AG20443 (cell line): ENCODE measurements at places on chromosomes 4 and X.

- DNase-seq: no peak
These were observed 695 bp downstream of the MTM1 start for GRCh38 chrX:150569155-150569477.

DNA sequence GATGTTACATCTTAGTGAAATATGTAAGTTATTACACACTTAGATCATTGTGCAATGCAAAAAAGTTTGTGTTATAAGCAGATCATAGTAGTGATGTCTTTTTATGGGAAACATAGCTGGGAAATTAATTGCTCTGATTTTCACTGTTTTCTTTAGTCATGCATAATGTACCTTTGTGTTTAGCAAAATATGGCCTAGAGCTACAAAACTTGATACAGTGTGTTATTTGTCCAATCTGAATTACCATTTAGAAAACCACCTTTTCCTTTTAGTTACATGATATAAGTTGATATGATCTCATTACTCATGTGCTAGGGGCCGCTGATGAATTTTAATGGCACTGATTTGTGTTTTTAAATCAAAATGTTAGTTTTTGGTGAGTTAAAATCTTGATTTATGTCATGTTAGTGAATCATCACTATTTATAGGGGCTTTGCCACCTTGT, 2.0 kb downstream of the BMPR1B start:
- DNase-seq: no peak

DNA sequence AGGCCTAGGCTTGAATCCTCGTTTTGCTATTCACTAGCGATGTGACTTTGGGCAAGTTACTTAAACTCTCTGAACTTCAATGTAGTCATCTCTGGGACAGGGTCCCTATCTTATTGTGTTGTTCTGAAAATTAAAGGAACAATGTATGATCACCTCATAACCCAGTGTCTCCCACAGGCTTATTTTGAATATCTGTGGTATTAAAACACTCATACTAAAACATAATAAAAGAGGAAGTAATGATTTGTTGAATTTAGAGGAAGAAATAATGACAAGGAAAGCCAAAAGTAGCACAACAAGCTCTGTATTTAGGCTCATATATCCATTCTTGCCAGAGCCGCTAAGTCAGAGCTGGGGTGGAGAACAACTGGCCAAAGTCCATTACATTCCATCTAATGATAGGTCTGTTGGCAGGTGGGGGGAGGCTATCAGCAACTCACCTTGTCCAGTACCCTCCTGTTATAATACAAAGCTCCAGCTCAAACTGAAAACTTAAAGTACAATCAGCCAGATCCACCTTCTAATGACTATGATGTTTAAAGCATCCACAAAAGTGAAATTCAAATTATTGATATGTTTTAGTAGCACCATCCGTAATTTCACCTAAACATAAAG, 64.5 kb upstream of the LSM6 start:
- DNase-seq: no peak

- DNase-seq: no peak
These were observed 7.7 kb upstream of the OCIAD2 start for GRCh38 chr4:48914311-48914710.

DNA sequence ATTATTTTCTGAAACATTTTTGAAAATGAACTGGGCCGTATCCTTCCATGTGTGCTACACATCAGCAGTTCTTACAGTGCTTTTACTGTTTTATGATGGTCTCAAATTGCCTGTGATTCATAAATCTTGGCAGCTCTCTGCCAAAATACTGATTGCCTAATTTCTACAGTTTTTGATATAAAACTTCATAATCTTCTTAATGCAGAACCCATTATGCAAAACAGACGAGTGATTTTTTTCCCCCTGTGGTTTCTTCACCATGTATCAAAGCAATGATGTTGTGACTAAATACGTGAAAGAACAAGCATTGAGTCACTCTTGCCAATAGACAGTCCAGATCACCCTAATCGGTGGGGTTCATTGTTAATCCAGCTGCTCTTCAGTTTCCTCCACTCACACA, 156.4 kb upstream of the WDR1 start:
- DNase-seq: peak; percentile 30

- no peak for DNase-seq
These were observed 870.9 kb upstream of the FRG1 start for GRCh38 chr4:189069772-189070171.

DNA sequence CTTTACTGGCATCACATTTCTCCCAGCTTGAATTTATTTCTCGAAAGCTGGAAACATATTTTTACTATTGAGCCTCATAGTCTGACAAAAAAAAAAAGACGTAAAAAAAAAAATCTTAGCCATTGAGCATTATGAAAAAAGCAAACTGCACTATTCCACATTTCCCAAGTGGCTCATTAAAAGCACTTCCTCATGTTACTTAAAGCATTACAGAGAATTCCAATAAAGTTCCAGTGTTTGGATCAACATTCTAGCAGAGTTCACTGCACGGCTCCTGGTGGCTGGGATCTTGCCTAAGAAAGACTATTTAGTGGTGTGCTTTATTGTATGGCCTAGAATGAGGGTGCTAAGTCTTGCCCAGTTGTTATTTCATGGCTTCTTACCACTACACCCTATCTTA, 476.2 kb downstream of the PPARGC1A start:
- DNase-seq: no peak

- DNase-seq: no peak
These were observed 27.2 kb downstream of the EPGN start for GRCh38 chr4:74335341-74336021.

DNA sequence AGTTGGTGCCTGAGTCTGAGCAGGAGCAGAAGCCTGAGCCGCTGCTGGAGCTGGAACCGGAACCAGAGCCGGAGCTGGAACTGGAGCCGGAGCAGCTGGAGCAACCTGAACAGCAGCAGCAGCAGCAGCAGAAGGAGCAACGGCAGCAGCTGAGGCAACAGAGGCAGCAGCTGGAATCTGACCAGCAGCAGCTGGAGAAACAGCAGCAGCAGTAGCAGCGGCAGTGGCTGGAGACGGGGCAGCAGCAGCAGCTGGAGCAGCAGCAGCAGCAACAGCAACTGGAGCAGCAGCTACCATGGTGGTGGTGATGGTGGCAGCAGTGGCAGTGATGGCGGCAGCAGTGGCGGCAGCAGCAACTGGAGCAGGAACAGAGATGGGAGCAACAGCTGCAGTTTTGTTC, 61.5 kb downstream of the AMOT start:
- DNase-seq: no peak

GRCh38 chr4:171118091-171118490, 695.1 kb upstream of the GALNTL6 start:
- DNase-seq: no peak

DNA sequence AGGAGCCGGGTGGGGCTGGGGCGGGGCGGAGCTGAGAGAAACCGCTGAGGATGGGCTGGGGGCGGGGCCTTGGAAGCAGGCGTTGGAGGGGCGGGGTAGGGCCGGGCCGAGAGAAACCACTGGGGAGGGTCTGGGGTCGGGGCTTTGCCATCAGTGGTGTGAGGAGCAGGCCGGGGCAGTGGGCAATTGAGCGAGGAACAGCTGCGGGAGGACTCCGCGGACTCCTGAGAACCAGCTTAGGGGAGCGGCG, 1.3 kb upstream of the EOLA2 start:
- DNase-seq: no peak

- peak; percentile 14 for DNase-seq
These were observed 33.9 kb downstream of the FBXW7 start for GRCh38 chr4:152501846-152502536.

- no peak for DNase-seq
These were observed 59.9 kb downstream of the C4orf51 start for GRCh38 chr4:145739845-145740244.

DNA sequence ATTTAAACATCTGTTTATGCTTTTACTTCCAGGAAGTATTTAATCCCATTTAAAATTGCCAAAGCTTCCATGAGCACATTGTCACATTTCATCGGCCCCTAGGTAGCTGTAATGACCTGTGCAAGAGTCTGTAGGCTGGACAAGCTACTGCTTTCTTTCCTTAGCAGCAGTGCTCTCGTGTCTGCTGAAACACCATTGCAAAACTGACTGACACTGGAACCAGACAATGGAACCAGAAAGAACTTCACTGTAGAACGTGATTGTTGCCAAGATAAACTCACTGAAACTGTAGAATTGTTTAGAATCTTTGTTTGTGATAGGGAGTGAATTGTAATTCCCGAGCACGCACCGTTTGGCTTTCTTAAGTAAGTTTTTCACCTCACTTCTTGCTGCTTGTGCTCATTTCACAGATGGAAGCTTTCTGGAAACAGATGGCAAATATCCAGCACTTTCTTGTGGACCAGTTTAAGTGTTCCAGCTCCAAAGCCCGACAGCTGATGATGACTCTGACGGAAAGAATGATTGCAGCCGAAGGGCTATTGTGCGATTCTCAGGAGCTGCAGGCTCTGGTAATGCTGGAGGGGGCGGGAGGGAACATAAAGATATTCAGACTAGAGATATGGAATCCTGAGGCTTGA, 36.9 kb downstream of the EVC start:
- peak; percentile 74 for DNase-seq

- DNase-seq: peak; percentile 88
These were observed 25.0 kb downstream of the TACC3 start for GRCh38 chr4:1746265-1746691.

GRCh38 chrX:149274516-149275105, 230.5 kb downstream of the IDS start:
- peak; percentile 47 for DNase-seq

DNA sequence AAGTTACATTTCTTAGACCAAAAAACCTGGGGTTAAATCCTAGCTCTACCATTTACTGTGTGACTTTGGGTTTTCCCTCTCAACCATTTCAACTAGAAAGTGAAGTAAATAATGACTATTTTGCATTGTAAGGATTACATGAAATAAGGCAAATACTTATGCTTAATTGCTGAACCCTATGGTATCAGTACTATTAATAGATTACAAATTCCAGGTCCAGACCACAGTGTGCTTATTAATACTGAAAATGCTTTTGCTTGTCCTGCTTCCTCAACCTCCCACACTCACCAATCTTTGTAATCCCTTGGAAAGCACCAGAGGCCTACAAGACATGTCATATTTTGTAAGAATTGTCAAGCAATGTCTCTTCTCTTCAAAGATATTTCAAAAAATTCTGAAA, 456.5 kb downstream of the SPOCK3 start:
- no peak for DNase-seq

DNA sequence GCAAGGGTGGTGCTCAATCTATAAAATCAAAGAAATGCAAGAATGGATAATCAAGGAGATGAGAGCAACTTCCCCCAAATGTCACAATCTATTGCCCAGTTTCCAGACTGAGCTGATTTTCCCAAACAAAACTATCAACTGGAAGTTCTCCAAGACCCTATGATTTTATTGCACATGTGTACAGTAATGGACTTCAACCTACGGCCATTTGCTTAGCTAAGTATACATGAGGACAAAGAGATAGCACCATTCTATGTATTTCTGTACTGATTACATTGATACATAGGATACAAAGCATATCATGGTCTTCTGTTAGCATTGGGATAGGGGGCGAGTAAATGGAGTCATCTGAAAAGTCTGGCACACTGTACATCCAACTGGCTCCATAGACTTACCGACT, 407.8 kb downstream of the GABRG1 start:
- DNase-seq: no peak

DNA sequence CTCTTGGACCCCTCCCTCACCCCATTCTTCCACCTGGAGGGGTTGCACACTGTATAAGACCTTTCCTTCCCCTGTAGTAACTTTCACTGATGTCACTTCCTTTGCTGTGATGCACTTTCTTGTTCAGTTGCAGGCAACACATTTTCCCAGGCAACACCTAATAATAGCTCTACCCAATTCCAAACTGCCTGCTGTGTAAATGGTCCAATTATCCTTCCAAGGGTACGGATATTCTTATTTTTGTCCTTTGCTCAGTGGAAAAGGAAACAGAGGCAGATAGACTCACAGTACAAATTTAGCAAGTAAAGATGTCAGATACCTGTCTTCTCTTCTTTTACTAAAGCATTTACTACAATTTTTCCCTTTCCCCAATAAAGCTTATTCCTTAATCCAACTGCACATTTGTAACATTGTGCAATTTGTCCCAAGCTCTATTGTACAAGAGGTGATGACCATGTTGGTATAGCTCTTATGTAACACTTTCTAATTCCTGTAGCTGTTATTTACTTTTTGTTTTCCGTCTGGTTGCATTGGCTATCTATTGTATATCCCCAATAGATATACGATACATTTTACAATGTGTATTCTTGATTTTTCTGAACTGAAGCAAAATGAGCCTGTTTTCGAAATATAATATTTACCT, 69.1 kb upstream of the NPFFR2 start:
- no peak for DNase-seq

DNA sequence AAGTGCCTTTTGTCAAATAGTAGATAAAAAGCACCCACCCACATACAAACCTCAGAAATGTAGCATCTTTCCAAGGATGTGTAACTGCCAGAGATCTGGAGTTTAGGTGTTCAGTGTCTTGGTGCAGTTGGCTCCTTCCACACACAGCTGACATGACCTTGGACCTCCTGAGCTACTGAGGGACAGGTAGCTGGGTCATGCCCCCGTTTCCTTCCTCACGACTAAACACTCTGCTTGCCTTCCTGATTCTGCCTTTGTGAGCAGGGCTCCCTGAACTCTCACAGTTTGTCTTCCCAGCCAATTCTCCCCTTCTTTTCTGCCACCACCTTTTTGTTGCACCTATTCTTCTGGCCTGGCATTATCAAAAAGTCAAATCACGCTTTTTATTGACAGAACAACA, 10.2 kb upstream of the RUFY3 start:
- no peak for DNase-seq

DNA sequence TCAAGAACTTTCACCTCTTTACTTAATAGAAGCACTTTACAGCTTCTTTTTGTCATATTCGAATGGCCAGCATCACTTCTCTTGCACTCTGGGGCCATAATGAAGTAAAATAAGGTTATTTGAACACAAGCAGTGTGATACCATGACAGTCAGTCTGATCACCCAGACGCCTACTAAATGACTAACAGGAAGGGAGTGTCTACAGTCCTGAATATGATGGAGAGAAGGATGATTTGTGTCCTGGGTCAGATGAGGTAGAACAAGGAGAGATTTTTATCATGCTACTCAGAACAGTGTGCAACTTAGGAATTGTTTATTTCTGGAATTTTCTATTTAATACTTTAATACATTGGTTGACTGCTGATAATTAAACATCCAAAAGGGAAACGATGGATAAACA, 284.2 kb upstream of the F9 start:
- peak; percentile 15 for DNase-seq
